ENCODE measurements at places on chromosomes 7 and 10. TPM values are rescaled to one million over a fixed set of nuclear protein-coding genes. Genes with fewer than 3 reads are reported as not detected.

The BLOC1S2 gene
- total RNA-seq: 54.5 TPM

The UTF1 gene
- not detected for total RNA-seq

The FRAT2 gene
- total RNA-seq: 10.3 TPM

The LZTS2 gene
- 109 TPM for total RNA-seq

The STK31 gene
- 0.05 TPM for total RNA-seq

The SCIN gene
- 0.58 TPM for total RNA-seq

The VOPP1 gene
- total RNA-seq: 154 TPM

The TWIST1 gene
- 0.19 TPM for total RNA-seq

The GIMAP1 gene
- total RNA-seq: 12.1 TPM

The FOXI2 gene
- not detected for total RNA-seq

The GIMAP4 gene
- 83.5 TPM for total RNA-seq

The LSM5 gene
- total RNA-seq: 17.6 TPM

The ZNF239 gene
- total RNA-seq: 2.3 TPM

The ACTA2 gene
- 106 TPM for total RNA-seq

The FGFBP3 gene
- total RNA-seq: 0.93 TPM

The GPC2 gene
- total RNA-seq: 3.2 TPM

The ZP3 gene
- total RNA-seq: 4.0 TPM

The GNG11 gene
- 302 TPM for total RNA-seq

All from glomerular endothelial cell (primary cell).